Fibroblast of lung (primary cell): ENCODE measurements at places on chromosomes 11 and 22. TPM values are rescaled to one million over a fixed set of nuclear protein-coding genes. Genes with fewer than 3 reads are reported as not detected.

Gene CCDC86
- 14.9 and 29.4 TPM in 2 replicates for polyA plus RNA-seq

Gene PRODH
- polyA plus RNA-seq: 0.06 TPM in 1 of 2 replicates, not detected in the other

Gene MUC6
- not detected in 2 replicates for polyA plus RNA-seq

Gene NLRP14
- polyA plus RNA-seq: 0.05 and 0.07 TPM in 2 replicates

Gene CRYBA4
- polyA plus RNA-seq: not detected in 2 replicates

Gene IL17REL
- polyA plus RNA-seq: not detected in 2 replicates

Gene POU2AF1
- polyA plus RNA-seq: not detected in 2 replicates

Gene HEPHL1
- 0.01 TPM in 1 of 2 replicates, not detected in the other for polyA plus RNA-seq

Gene TRIM49D1
- polyA plus RNA-seq: not detected in 2 replicates

Gene GAB2
- 6.4 and 7.1 TPM in 2 replicates for polyA plus RNA-seq

Gene ZDHHC5
- 58.9 and 69.8 TPM in 2 replicates for polyA plus RNA-seq

Gene MPPED2
- 0.02 and 0.03 TPM in 2 replicates for polyA plus RNA-seq

Gene C11orf52
- 0.32 and 1.3 TPM in 2 replicates for polyA plus RNA-seq

Gene OR4A16
- not detected in 2 replicates for polyA plus RNA-seq

Gene CUL5
- polyA plus RNA-seq: 16.7 and 22.9 TPM in 2 replicates

Gene OR2D2
- not detected in 2 replicates for polyA plus RNA-seq

Gene ZNF280B
- polyA plus RNA-seq: 0.81 and 0.90 TPM in 2 replicates

Gene OOSP3
- polyA plus RNA-seq: not detected in 2 replicates
